ENCODE measurements at places on chromosomes 13 and 19. TPM values are rescaled to one million over a fixed set of nuclear protein-coding genes. Genes with fewer than 3 reads are reported as not detected.

DNA sequence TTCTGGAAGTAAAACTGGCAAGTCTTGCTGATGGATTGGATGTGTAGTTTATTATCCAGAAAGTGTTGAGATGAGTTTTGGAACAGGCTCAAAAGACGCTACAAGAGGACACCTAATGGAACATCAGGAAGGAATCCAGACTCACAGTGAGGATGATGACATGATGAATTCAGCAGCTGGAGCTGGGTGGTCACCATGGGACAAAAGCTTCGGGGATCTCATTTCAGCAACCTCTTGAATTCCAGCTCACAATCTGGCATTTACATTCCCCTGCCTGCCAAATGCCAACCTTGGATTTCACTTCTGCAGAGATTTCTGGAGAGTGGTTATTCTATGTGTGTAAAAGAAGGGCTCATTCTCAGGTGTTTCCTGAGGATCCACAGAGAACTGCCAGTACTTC is 288.0 kb upstream of the TMTC4 start:
- H3K4me3 ChIP-seq, result no peak overlapping the region
- no peak for DNase-seq
- no peaks in the 10 kb centered on the region for H3K36me3 ChIP-seq
- H3K27me3 ChIP-seq, result peaks cover 13% of the 10 kb centered on the region
- H3K4me1 ChIP-seq, result no peaks in the 10 kb centered on the region

GARIN5A gene
- total RNA-seq, result 12.2 TPM

FFAR1 gene
- total RNA-seq, result not detected

USHBP1 gene
- total RNA-seq, result 0.15 TPM

RASIP1 gene
- 1.9 TPM for total RNA-seq

DNA sequence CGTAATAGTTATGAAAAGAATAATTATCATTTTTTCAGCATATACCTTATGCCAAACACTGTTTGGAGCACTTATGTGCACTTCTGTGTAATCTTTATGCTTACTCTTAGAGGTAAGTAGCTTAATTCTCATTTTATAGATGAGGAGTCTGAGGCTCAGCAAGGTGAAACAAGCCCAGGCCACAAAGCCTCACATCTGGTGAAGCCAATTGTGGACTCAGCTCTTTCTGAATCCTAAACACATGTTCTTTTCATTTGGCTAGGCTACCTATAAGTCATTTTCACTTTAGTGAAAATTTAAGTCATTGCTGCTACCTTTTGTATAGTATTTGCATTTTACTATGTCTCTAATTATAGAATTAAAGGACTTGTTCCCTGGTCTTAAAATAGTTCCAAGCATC is 84.0 kb downstream of the CYSLTR2 start:
- no peak overlapping the region for H3K4me3 ChIP-seq
- H3K27ac ChIP-seq, result no peak overlapping the region
- no peak for DNase-seq
- H3K4me1 ChIP-seq, result no peaks in the 10 kb centered on the region
- no peaks in the 10 kb centered on the region for H3K27me3 ChIP-seq

- no peak overlapping the region for H3K27ac ChIP-seq
- H3K27me3 ChIP-seq, result no peaks in the 10 kb centered on the region
- DNase-seq, result no peak
- H3K36me3 ChIP-seq, result no peaks in the 10 kb centered on the region
Measured at GRCh38 chr13:46521921-46522747, 30.8 kb upstream of the LRCH1 start.

- H3K36me3 ChIP-seq, result peaks cover 35% of the 10 kb centered on the region
- H3K4me1 ChIP-seq, result no peaks in the 10 kb centered on the region
- no peak for DNase-seq
Measured at GRCh38 chr19:49344505-49345423, 9.6 kb downstream of the CD37 start.

BLVRB gene
- total RNA-seq, result 113 TPM

- H3K4me1 ChIP-seq, result no peaks in the 10 kb centered on the region
- no peaks in the 10 kb centered on the region for H3K27me3 ChIP-seq
- DNase-seq, result no peak
Measured at GRCh38 chr19:47541518-47541917, 26.7 kb upstream of the NAPA start.

GRCh38 chr19:48543121-48543710 is 8.8 kb upstream of the SULT2B1 start:
- DNase-seq, result peak; percentile 53
- peak overlapping the region; percentile 72 for H3K27ac ChIP-seq
- peaks cover 11% of the 10 kb centered on the region for H3K4me1 ChIP-seq

GRCh38 chr19:3116621-3117020 is 19.2 kb upstream of the GNA15 start:
- no peak overlapping the region for H3K4me3 ChIP-seq
- peaks cover 3% of the 10 kb centered on the region for H3K4me1 ChIP-seq
- H3K36me3 ChIP-seq, result no peaks in the 10 kb centered on the region

DNA sequence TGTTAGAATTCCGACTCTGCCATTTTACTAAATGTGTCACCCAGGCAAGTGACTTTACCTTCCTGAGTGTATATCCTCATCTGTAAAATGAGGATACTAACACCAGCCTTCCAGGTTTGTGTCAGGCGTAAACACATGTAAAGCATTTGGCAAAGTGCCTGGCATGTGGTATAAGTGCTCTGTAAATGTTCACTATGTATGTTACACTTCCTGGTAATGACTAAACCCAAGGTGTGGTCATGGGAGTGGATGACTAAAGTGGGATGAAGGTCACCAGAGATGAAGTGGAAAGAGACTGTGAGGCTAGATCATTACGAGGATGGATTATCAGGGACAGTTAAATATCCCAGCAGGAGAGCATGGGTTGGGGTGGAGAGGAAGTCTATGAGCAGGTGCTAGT is 25.6 kb downstream of the DEDD2 start:
- H3K4me1 ChIP-seq, result peaks cover 30% of the 10 kb centered on the region
- no peak overlapping the region for H3K4me3 ChIP-seq
- DNase-seq, result peak; percentile 80
- no peaks in the 10 kb centered on the region for H3K27me3 ChIP-seq
- no peaks in the 10 kb centered on the region for H3K36me3 ChIP-seq

- H3K4me1 ChIP-seq, result no peaks in the 10 kb centered on the region
- H3K27ac ChIP-seq, result no peak overlapping the region
- no peak overlapping the region for H3K4me3 ChIP-seq
- no peaks in the 10 kb centered on the region for H3K27me3 ChIP-seq
- DNase-seq, result no peak
- no peaks in the 10 kb centered on the region for H3K36me3 ChIP-seq
Measured at GRCh38 chr13:107097916-107098315, 530.0 kb upstream of the ARGLU1 start.

GRCh38 chr19:35279985-35280821 is 2.1 kb upstream of the HAMP start:
- no peaks in the 10 kb centered on the region for H3K4me1 ChIP-seq
- H3K36me3 ChIP-seq, result no peaks in the 10 kb centered on the region
- DNase-seq, result no peak
- no peaks in the 10 kb centered on the region for H3K27me3 ChIP-seq
- no peak overlapping the region for H3K4me3 ChIP-seq

GRCh38 chr13:67538906-67539305 is 308.8 kb upstream of the PCDH9 start:
- no peak overlapping the region for H3K27ac ChIP-seq
- H3K4me1 ChIP-seq, result no peaks in the 10 kb centered on the region
- no peak for DNase-seq
- H3K4me3 ChIP-seq, result no peak overlapping the region

DNA sequence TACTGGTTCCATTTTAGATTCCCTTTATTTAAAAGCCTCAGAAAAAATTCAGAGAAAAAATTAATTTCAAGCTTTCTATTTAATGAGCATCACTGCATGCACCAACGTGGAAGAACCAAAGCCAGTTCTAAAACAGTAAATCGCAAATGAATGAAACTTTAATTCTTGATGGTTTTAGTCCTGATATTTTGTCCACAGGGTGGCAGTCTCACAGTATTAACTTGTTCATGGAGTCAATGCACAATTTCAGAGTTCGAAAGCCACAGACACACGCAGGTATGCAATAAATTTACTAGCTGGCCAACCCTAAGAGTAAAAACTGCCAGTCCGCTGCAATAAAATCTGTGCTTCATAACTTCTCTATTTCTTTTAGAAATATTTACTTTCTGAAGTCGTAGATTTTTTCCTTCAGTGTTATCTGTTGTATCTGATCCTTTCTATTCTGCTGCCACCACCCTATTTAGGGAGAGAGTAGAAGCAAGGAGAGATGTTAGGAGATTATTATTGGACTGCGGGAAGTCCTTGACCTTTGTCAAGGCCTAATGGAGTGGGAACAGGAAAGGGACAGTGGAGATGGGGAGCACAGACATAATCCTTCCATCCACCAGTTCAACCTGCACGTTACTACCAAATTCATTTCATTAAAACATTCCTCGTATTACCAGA is 7.0 kb upstream of the WBP4 start:
- H3K36me3 ChIP-seq, result no peaks in the 10 kb centered on the region
- H3K27me3 ChIP-seq, result no peaks in the 10 kb centered on the region

DNA sequence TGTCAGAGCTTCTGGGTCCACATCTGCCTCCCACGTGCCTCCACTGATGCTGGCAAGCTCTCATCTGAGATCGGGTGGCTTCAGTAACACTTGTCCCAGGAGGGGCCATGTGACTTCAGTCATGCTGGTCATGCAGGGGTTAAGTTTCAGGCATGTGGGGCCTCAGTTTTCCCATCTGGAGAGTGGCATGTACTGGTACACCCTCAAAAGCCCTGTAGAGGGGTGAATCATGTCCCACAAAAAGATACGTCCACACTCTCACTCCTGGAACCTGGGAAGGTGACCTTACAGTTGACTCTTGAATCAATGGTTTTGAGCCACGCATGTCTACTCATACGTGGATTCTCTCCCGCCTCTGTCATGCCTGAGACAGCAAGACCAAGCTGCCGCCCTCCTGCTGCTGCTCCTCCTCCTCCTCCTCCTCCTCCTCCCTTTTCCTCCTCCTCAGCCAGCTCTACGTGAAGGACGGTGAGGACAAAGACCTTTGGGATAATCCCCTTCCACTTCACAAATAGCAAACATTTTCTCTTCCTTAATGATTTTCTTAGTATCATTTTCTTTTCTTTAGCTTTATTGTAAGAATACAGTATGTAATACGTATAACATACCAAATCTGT is 53.7 kb downstream of the COMP start:
- no peak overlapping the region for H3K4me3 ChIP-seq
- H3K27ac ChIP-seq, result no peak overlapping the region
- no peaks in the 10 kb centered on the region for H3K4me1 ChIP-seq
- no peaks in the 10 kb centered on the region for H3K36me3 ChIP-seq
- no peak for DNase-seq

HMG20B gene
- total RNA-seq, result 186 TPM

ZSWIM4 gene
- 9.8 TPM for total RNA-seq

GRCh38 chr19:32642771-32643170 is 32.2 kb downstream of the ANKRD27 start:
- H3K4me3 ChIP-seq, result no peak overlapping the region
- peaks cover 27% of the 10 kb centered on the region for H3K36me3 ChIP-seq
- no peak for DNase-seq
- no peaks in the 10 kb centered on the region for H3K4me1 ChIP-seq
- no peak overlapping the region for H3K27ac ChIP-seq
- H3K27me3 ChIP-seq, result no peaks in the 10 kb centered on the region
